ENCODE measurements at places on chromosomes 2 and 18. TPM values are rescaled to one million over a fixed set of nuclear protein-coding genes. Genes with fewer than 3 reads are reported as not detected.
A peak's percentile ranks its signal among the peaks of the same experiment; 100 is the strongest.

GRCh38 chr18:60191926-60192325 is 180.6 kb downstream of the MC4R start:
- DNase-seq = no peak

- no peak for DNase-seq
These were observed 112.0 kb downstream of the ZBTB7C start for GRCh38 chr18:48297139-48297538.

- no peak for DNase-seq
These were observed 500.9 kb upstream of the DSEL start for GRCh38 chr18:68017385-68017784.

- DNase-seq = no peak
These were observed 29.3 kb downstream of the DPYSL5 start for GRCh38 chr2:26877276-26877675.

DNA sequence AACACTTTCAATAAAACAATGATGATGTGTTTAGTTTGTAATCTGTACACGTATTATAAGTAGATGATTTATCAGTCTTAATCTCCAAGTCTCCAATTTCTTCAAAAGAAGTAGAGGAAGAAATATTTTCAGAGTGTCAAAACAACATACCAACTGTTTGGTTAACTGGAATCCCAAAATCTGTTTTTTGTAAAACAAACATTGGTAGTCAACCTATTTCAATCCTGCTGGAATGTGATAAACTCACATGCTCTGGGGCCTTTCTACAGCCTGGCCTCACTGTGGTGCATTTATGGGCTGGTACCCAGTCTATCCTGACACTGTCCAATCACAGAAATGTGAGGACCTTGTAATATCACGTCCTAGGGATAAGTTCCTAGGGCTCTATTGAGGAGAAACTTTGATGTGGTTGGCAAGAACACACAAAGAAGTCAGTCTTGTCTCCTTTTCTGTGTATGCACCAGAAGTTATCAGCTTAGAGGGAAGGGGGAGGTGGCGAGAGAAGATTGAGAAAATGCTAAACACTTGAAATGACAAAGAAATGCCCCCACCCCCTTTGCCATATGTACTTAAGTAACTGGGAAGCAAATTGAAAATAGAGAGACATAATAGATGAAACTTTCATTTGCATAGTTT is 47.2 kb downstream of the PRKRA start:
- no peak for DNase-seq

- DNase-seq = no peak
These were observed 124.2 kb downstream of the OLA1 start for GRCh38 chr2:174124181-174124580.

GRCh38 chr2:15763822-15764682 is 172.4 kb downstream of the DDX1 start:
- no peak for DNase-seq

DNA sequence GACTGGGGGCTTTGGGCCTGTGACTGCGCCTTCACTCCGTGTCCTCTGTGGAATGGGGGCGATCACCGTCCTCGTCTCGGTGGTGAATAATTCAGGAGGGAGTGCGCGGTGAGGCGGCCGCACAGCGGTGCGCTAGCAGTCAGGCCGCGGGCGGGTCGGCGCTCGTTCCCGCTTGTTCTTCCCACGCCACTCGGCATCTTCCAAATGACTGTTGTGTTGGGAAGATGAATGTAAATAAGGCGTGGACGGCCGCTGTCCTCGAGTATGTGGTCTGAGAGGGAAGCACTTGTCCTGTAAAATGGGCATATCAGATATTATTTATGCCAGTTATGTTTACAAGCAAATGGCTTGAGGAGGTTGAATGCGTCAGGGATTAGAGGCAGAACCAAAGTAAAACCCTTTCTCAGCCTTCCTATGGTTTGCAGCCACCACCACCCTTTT is 608 bp upstream of the VPS4B start:
- DNase-seq = no peak

DNA sequence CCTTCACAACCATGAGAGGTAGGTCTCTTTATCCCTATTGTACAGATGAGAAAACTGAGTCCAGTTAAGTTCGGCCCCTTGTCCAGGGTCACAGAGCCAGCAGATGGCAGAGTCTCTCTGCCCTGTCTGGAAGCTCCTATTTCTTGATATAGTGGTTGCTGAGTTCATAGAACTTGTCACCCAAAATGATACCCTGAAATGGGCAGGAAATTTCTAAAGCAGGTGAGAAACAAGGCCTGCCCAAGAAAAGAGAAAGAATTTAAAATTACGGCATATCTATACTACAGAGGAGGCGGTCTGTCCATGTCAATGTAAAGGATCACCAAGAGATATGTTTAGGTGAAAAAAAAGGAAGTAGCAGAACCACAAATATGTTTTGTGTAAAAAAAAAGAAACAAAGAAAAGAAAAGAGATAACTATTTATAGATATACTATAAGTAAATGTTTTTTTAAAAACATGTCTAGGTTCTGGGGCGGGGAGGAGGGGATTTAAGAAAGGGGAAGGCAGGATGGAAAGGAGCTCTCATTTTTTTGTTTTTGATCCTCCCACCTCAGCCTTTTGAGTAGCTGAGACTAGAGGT is 39.8 kb downstream of the MYO7B start:
- DNase-seq = no peak

DNA sequence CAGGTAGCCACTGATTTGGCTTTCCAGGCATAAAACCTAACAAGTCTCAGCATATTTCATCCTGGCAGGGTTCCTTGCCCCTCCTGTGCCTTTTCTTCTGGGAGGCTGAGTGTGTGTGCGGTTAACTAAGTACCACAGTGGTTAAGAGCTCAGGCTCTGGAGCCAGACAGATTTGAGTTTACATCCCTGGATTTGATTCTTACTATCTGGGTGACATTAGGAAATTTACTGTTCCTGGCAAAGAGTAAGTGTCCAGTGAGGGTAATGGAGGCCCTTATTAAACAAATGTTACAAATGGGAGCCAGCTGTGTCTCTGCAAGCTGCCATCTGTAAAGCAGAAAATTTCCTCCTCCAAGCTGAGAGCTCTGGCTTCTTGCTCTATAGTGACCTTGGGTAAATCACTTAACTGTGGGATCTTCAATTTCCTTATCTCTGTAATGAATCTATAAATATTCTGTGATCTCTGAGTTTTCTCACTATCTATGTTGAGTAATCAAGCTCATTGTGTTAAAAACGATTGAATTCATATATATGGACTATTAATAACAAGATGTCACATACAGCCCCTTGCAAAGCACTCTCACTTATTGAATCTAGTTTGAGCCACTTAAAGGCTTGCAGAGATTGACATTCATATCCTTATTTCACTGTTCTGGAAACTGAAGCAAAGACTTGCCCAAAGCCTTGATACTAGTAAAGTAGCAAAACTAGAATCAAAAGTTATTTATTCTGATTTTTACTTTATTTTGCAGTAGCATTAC is 6.5 kb upstream of the COBLL1 start:
- peak; percentile 54 for DNase-seq

DNA sequence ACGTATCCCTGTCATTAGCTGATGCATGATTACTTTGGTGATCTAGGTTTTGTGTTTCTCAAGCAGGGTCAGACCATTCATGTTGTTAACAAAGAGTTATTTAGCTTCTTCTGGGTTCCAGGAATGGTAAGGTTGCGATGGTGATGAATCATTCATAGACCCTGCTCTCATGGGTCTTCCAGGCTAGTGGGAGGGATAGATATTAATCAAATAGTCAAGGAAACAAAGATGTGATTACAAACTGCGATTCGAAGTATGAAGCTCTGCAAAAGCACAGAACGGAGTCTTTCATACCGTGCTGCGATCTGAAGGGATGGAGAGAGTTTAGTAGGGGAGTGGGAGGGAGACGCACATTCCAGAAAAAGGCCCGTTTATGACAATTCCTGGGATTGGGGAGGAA is 42.1 kb downstream of the CAVIN2 start:
- no peak for DNase-seq

GRCh38 chr2:131035112-131035825 is 58.0 kb downstream of the FAM168B start:
- no peak for DNase-seq

DNA sequence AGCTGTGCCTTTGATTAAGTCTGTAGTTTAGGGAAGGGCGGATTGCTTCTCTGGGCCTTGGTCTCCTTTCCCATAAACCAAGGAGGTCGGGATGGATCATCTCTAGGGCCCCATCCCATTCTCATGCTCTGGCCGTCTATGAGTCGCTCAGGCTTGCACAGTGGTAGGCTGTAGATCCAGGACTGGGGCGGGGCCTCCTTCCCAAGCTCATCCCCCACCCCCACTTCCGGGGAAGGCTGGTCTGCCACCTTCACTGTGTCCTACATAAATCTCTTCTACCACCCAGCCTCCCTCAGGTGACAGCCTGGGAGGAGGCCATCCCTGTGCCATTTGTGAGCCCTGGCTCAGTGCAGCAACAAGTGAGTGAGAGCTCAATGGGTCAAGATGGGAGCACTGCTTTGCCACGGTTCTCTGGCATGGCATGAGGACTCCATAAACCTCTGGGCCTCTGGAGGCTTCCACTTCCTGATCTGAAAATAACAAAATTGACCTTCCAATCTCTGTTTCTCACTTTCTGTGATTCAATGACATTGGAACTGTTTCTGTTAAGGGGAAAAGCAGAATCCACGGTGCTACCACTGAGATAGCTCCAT is 68.5 kb downstream of the SUMO1 start:
- no peak for DNase-seq

- no peak for DNase-seq
These were observed 366.7 kb downstream of the LRATD1 start for GRCh38 chr2:14999114-14999661.

DNA sequence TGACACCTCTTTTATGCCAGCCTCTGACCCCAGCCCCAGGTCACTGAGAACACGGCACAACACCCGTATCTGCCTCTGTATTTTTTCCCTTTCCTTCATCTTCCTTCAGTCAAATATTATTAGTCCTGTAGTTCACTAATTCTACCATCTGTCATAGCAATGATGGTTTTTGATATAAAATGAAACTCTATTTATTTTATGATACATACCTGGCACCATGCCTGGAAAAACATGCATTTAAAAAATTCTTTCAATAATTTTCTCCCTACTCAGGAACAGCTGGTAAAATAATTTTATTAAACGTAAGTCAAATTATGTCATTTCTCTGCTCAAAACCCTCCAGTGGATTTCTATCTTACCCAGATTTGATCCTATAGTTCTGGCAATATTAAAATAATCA is 224.7 kb downstream of the CDH7 start:
- DNase-seq = no peak

GRCh38 chr2:229154381-229154780 is 116.7 kb downstream of the PID1 start:
- no peak for DNase-seq

- no peak for DNase-seq
These were observed 46.8 kb upstream of the RTN4 start for GRCh38 chr2:55097082-55097460.

DNA sequence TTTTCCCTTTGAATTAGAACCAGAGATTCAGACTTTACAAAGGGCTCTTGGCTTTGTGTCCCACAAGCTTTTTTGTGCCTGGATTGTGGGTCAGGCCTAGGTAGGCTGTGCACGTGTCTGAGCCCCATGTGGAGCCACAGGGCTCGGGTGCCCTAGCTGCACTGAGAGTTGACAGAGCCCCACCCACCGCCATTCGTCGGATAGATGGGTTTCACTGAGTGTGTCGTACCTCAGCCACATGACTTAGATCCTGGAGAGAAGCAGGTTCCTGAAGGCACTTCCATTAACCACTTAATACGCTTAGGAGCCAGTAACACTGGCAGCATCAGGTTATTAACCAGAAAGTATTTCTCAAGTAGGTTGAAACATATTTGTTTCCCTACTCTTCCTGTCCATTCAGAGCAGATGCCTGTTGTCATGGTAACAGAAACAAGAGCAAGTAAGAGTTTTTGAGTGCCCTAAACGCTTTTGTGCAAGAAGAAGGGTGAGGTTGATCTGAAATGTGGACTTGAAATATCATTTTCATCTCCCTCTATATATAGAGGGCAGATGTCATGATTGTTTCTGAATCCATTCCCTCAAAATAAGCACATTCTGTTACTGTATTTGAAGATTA is 30.0 kb downstream of the ADCYAP1 start:
- no peak for DNase-seq

DNA sequence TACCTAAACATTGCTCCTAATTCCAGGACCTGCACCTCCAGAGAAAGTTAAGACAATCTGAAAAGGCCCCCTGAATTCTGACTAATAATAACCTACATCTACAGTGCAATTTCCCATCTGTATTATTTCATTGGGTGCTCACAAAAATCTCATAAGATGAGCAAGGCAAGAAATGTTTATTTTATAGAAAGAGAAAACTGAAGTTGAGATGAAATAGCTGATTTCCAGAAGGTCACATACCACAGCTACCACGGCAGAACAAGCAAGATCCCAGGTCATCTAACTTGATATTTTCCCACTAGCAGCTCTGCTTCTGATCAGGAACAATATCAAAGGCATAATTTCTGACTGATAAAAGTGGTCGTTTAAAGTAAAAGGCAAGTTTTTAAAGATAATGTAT is 105.8 kb upstream of the COL5A2 start:
- no peak for DNase-seq

DNA sequence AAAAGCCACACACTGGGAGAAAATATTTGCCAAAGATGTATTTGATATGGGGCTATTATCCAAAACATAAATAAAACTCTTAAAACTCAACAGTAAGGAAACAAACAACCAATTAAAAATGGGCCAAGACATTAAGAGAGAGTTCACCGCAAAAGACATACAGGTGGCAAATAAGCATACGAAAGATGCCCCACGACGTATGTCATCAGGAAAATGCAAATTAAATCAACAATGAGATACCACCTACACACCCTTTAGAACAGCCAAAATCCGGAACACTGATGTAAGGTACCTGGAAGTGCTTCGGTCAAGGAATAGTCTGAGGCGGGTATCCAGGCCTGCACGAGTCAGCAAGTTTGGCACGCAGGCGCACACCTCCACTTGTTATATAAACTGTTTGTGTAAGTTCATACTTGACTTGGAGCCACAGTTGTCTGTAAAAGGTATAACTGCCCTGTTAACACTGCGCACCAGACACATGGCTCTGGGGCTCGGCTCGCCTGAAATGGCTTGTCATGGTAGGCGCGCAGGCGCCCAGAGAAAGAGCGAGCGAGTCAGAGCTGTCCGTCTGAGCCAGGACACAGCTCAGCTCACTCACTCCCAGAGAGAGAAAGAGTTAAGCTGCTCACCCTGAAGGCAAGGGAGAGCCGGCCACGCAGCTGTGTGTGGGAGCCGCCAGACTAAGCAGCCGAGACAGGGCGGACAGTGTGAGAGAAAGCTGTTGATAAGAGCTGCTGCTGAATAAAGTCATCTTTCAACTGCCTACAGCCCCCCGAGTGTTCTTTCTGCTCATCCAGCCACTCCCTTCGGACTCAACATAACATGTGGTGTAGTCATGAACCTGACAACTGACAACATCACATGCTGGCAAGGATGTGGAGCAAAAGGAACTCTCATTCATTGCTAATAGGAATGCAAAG is 87.3 kb downstream of the HNRNPLL start:
- no peak for DNase-seq

The SFTPB gene
- polyA plus RNA-seq = 199 TPM

The B3GNT2 gene
- 33.1 TPM for polyA plus RNA-seq

The CD302 gene
- 55.4 TPM for polyA plus RNA-seq

The IGFBP5 gene
- 102 TPM for polyA plus RNA-seq

The ELP2 gene
- polyA plus RNA-seq = 141 TPM

The MAP3K19 gene
- polyA plus RNA-seq = 3.5 TPM
